ENCODE measurements at places on chromosomes 16 and 17.

DNA sequence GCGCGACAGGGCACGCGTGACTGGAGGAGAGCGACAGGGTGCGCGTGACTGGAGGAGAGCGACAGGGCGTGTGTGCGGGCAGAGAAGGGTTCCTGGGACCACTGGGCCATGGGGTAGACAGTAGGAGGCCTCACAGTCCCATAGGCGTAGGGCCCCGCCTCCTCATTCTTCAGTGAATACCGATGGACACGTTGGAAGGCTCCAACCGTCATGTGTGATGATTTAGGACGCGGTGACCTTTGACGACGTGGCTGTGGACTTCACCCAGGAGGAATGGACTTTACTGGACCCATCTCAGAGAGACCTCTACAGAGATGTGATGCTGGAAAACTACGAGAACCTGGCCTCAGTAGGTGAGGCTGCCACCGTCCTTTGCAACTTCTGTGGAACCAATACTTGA lies 5.4 kb downstream of the ZNF778 start:
- DNase-seq, result no peak

GRCh38 chr16:11788914-11789313 lies 8.1 kb downstream of the ZC3H7A start:
- DNase-seq, result no peak

GRCh38 chr16:84537491-84538151 lies 33.2 kb upstream of the MEAK7 start:
- no peak for DNase-seq

GRCh38 chr16:58409316-58409973 lies 17.2 kb downstream of the GINS3 start:
- DNase-seq, result peak; percentile 9

DNA sequence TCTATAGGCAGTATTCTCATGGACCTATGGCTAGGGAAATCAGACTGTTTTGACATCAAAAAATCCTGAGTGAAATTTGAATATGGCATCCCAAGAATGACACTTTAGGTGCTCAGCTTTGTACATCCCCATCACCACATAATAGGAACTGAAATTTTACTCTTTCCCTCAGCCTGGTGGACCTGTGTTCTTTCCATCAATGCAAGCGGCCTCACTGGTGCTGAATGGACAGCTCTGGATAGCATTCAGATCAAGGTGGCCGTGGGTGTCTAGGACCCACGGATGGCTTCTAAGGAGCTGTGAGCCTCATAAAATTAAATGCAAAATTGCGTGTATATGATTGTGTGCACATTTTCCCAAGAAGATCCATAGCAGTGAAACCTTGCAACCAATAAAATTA lies 152.6 kb downstream of the MAP2K6 start:
- no peak for DNase-seq

DNA sequence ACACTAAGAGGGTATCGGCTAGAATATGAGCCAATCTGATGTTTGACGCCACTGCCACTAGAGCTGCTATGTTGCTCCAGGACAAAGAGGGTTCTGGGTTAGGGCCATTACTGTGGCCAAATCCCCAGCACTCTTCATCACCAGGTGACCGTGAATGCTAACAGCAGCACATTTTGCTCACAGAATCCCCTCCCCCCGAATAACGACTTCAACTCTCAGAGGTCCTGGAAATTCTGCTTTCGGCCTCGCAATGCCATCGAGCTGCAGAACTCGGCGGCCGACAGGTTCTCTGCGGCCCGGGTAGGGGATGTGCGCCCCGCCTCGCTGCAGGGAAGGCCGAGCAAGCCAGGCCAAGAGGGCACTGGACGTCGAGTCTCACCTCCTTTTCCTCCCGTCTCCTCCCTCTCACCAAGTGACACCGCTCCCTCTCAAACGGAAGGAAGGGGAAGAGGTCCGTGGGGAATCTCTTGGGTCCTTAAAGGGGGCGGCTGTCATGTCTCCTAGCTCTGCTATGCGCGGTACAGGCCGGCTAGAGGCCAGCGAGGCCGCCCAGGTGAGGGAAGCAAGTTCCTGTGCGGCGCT lies 31.9 kb downstream of the CDK5R1 start:
- DNase-seq, result no peak

- no peak for DNase-seq
These were observed 13.7 kb upstream of the NFATC3 start for GRCh38 chr16:68071518-68071901.

- no peak for DNase-seq
These were observed 180.2 kb downstream of the MSI2 start for GRCh38 chr17:57436565-57436964.

GRCh38 chr17:50364715-50365114 lies 8.3 kb downstream of the MRPL27 start:
- DNase-seq, result no peak

DNA sequence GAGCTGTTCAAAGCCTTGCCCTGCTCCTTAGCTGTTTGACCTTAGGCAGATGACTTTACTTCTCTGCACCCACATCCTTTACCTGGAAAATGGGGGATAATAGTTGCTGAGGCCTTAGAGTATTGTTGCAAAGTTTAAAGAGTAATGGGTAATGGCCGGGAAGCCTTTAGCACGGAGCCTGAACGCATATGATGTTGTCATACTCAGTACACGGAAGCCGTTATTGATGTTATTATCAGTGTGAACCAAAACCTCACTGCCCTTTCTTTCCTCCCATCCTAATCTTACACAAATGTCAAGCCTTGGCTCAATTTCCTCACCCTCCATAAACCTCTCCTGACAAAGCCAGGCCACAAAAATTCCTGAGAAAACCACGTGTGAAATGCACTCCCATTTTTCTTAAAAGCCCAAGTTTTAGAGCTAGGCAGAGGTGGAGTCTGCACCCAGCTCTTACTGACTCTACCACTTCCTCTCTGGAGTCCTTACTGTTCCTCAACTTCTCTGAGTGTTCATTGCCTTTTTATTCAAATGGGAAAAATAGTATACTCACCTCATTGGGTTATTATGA lies 67.3 kb upstream of the CACNG3 start:
- no peak for DNase-seq

DNA sequence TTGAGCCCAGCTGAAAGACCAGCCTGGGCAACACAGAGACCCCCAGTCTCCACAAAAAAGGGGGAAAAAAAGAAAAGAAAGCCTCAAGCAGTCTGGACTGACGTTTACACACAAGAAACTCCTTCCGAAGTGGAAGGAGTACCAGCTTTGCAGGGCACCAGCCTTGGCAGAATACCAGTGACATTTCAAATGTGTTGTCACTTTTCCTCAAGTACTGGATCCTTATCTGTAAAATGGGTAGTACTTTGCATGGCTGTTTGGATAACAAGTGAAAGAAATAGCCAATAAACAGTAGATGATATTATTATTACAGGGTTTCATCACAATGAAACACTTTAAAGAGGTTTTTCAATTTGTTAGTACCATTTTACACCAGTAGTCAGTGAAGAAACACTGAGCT lies 14.2 kb downstream of the YWHAE start:
- DNase-seq, result no peak

- no peak for DNase-seq
These were observed 67.7 kb upstream of the TNRC6C start for GRCh38 chr17:77890771-77891170.

DNA sequence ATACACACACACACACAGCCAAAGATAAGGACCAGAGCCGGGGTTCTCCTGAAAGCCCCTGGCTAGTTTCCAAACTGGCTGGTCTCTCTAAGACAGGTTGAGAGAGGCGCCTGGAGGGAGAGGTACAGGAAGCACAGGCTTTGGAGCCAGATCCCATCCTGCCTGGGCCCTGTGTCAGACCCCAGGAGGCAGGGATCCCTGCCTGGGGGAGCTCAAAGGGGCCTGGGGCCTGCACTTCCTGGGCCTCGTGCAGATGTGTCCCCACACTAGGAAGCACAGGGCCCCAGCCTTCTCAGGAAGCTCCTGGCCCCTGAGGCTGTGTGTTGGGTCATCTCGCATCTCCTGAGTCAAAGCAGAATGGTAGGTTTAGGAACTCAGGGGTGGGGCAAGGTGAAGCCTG lies 16.0 kb downstream of the SLC5A10 start:
- no peak for DNase-seq

GRCh38 chr16:12474806-12475410 lies 328.8 kb downstream of the CPPED1 start:
- no peak for DNase-seq

GRCh38 chr17:6168296-6168695 lies 98.1 kb downstream of the WSCD1 start:
- DNase-seq, result no peak

- no peak for DNase-seq
These were observed 716 bp downstream of the TMEM94 start for GRCh38 chr17:75457047-75457654.

GRCh38 chr17:7756968-7757367 lies 39.4 kb downstream of the DNAH2 start:
- DNase-seq, result no peak

DNA sequence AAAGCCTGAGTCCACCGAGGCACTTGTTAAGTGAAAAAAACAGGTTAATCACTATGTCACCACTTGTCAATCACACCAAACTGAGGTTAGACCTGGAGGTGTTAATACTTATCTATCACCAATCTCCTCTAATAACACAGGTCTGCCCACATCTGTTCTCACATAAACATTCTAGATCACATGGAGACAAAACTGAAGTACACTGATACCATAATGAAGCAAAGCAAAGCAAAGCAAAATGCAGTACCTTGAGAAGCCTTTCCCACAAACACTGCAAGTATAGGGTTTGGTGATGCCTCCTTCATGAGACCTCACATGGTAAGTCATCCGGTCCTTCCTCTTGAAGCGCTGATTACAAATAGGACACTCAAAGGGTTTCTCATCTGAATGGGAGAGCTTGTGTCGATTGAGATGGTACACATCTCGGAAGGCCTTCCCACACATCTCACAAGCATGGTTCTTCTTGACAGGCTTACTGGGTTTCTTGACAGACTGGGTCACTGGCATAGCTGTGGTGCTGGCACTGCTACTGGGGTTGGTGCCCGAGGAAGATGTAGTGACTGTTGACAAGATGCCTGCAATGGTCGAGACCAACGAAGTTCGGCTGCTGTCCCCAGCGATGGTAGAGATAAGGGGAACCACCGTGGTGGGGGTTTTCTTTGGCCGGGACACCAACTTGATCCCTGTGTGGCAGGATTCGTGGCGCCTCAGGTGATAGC lies 5.4 kb downstream of the VEZF1 start:
- no peak for DNase-seq

DNA sequence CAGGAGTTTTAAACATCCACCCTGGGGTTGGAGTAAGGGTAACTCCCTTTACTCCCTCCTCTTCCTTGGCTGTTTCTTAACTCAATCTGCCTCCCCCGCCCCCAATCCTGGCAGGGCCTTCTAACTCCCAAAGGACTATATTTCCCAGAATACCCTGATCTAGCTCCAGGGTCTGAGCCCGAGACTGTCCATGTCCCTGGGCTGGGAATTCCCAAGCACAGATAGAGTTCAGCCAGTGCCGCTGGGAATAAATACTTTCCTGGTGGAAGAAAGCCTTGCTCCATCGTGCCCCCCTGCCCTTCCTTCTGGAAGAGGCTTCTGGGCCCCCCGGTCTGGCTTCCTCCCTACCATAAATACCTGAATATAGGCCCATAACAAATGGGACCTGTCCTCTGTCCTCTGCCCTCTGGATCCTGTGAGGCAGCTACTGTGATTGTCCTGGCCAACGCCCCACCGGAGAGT lies 10.2 kb downstream of the BAHCC1 start:
- no peak for DNase-seq

GRCh38 chr17:13194887-13195286 lies 177.1 kb upstream of the ELAC2 start:
- no peak for DNase-seq

GRCh38 chr17:50081757-50082156 lies 13.4 kb upstream of the PDK2 start:
- DNase-seq, result no peak

GRCh38 chr17:80724775-80725266 lies 180.2 kb downstream of the RPTOR start:
- no peak for DNase-seq

DNA sequence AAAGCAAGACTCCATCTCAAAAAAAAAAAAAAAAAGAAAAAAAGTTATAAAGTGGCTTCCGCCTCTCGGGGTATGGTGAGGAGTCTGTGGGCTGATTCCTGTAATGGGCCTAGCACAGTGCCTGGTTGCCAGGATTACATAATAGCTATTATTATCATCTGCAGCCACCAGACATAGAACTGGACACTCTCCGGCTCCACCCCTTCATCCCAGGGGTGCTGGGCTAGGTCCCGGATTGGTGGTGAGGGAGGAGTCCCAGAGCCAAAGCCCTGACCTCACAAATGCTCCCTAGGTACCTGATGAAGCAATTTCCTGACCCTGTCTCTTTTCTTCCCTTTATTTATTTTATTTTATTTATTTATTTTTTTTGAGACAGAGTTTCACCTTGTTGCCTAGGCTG lies 11.6 kb upstream of the ADGRG1 start:
- DNase-seq, result no peak

GRCh38 chr16:79411805-79412204 lies 188.7 kb downstream of the MAF start:
- DNase-seq, result no peak

DNA sequence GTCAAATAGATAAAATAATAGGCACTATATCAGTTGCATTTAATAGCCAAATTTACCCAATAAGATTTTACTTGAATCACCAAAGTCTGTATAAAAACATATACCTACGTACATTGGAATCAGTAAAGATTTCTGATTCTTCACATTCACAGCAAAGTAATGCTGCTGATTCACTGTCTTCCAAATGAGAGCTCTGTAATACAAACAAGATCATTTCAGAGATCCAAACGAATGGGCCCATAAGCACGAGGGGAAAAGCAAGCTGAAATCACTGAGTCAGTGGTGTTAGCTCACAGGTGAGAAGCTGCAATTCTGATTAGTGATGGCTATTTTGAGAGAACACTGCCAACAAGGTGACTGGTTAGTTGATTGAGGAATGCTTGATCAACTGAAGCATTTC lies 81.3 kb downstream of the SSH2 start:
- no peak for DNase-seq

Data from hippocampal formation (tissue), 2 donors.